ENCODE measurements at places on chromosomes 11 and 22.

- DNase-seq = no peak
These were observed 102.2 kb upstream of the FGF3 start for GRCh38 chr11:69921128-69922014.

- no peak for DNase-seq
These were observed 2.4 kb upstream of the LRP4 start for GRCh38 chr11:46920755-46921154.

- no peak for DNase-seq
These were observed at the start of gene ZNF280A for GRCh38 chr22:22520020-22520656. Gene ZNF280A, minus strand, starts transcription at chr22:22520270. Its CDS starts 4,640 bp downstream, at chr22:22515630.

GRCh38 chr11:61895046-61895717 lies 3.8 kb upstream of the FADS3 start:
- no peak for DNase-seq

DNA sequence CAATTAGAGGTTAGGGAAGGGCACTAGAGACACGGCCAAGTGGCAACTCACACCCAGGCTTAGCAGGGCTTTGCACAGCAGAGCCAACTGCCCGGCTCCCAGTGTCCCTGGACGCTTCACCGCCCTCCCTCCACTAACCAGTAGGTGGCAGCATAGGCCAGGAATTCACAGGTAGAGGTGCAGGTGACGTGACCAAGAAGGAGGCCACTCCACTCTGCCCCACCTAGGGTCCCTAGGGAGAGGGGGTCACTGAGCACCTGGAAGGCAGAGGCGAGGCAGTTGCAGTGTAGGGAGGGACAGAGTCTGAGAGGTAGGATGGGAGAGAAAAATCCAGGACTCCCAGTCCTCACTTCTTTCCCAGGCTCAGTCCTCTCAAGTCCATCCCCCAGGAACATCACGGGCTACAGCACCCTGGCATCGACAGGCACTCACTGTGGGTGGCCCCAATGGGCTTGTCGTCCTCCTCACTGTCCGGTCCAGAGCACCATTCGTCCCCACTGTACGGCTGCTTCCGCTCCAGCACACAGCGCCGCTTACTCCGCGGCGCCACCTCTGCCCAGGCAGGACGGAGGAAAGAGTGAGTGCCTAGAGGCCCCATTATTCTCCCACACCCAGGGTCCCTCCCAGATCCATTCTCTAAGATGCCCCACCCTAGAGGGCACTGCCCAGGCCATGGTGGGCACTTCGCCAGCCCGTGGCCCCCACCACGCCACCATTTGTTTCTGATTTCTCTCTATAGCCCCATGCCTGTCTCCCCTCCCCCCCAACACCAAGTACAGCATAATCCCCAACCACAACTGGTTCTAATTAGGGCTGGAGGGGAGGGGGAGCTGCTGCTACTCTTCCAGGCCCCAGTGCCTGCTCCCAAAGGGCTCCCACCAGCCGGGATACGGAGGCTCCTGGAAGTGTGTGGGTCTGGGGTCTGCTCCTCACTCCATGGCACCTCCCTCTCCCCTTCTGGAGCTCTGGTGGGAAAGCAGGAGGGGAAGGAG lies 18.4 kb downstream of the BCL9L start:
- peak; percentile 67 for DNase-seq

GRCh38 chr11:95829580-95830259 lies 39.4 kb downstream of the CEP57 start:
- no peak for DNase-seq

DNA sequence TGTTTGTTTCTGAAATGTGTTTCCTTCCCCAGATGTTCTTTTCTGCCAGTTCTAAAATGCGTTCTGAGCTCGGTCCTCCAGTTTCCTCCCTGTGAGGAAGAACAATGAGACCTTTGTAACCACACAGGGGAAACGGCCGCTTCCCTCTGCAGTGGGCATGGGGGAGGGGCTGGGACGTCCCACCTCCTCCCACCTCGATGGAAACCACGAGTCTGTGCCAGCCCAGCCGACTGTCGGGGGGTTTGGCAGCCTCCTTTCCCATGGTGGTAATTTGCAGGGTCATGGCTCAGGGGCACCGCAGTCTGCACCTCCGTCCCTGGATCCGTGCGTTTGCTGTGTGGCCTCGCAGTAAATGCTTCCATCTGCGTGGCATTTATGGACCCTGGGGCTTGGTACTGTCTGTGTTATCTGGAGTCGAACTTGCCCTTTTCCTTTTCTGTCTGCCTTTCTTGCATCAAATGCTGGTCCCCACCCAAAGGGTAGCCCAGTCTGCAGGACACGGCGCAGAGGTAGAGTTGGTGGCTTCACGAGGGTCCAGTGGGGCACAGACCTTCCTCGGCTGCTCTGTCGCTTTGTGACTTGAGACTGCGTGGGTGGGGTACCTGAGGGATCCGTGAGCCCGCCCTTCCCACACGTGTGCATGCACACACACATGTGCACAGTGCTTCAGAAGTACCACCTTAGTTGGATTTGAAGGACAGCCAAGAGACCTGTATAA lies 16.1 kb downstream of the LRP5 start:
- peak; percentile 48 for DNase-seq

- no peak for DNase-seq
These were observed 14.4 kb downstream of the PRSS23 start for GRCh38 chr11:86814775-86815174.

DNA sequence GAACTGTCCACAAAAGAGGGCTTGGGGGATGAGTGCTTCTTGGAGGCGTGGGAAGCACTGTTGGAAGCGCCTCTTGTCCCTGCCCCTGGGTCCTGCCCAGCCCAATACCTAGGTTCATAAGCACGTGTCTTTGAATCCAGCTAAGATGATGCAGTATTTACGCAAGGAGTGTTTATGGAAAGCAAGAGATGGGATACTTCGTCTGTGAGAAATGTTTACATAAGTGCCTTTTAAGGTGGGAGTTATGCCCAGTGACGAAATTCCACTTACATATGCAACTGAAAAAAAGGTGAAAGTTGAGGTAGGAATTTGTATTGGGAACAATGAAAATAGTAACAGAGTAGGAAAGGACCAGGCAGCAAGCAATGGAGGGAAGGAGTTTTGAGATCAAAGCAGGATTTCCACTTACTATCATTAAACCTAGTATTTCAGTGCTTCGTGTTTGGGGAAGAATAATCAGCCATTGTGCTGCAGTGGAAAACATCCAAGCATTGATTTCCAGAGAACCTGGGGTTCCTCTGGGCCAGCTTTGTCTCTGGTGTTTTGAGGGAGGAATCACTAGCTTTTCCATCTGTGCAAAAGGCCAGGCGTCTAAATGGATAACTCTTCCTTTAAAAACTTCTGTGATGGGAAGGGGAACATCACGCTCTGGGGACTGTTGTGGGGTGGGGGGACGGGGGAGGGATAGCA lies 115.3 kb upstream of the TTC12 start:
- DNase-seq = no peak

- no peak for DNase-seq
These were observed 1132.4 kb downstream of the BRD1 start for GRCh38 chr22:48695251-48695650.

DNA sequence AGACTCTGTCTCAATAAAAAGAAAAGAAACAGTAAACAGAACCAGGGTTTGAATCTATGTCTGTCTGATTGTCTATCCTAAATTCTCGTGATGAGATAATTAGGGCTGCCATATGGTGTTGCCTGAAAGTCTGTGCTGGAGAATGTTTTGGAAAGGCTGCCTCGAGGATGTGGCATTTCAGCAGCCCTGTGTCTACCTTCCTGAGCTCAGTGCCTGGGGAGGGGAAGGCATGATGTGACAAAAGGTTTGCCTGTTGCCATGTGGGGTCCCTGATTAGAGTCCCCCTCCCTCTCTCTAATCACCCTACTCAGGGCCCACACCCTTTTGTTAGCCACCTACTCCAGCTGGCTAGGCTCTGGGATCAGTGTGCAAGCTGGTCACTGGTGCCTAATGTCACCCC lies 15.2 kb downstream of the CD82 start:
- DNase-seq = no peak

DNA sequence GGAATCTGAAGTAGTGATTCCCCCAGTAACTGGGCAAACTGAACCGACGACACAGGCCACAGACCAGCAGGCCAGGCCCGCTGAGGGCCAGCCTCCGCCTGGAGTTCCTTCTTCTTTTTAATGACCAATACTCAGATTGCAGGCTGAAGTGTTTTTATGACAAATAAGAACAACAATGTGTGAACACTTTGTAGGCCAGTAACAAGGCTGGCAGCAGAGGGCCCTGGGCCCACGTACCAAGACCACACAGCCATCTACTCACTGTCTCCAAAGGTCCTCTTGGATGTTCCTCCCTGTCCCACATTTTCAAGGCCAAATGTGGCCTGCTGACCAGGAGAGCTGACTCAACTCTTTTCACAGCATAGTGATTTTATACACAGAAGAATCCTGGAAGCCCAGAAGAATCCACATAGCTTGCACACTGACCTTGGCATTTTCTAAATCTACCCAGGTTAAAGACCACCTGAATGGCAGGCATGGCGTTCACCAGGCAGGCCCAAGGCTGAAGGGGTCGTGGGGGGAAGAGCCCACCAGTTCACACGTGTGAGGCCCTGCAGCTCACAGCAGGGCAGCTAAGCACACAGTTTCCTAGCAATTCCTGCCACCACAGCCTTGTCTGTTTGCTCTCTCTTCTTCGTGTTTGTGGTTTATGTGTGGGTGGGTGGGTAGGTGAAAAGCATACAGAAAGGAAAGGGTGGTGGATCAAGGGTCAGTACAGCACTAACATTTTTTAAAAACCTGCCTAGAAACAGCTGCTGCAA lies 13.3 kb downstream of the SMCO4 start:
- DNase-seq = peak; percentile 26

- no peak for DNase-seq
These were observed at the start of gene MS4A3 for GRCh38 chr11:60056349-60056969. Gene MS4A3, plus strand, starts transcription at chr11:60056665. Its CDS starts 4,496 bp downstream, at chr11:60061161.

DNA sequence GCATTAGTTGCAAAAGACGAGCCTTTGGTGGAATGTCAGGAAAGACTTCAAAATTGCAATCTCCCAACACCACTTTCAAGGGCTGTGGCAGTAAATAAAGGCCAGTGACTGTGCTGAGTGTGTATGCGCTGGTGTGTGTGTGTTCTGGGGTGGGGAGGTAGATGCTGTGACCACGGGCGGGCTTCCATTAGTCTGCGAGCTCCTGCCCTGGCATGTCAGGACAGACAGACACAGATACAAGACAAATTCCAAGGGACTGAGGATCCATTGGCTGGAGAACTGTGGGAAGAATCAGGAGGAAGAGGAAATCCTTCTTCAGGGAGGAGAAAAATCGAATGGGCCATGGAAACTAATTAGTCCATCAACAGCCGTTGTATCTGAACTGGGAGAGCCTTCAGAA lies 83.6 kb downstream of the FEZ1 start:
- no peak for DNase-seq

- peak; percentile 33 for DNase-seq
These were observed 15.9 kb upstream of the GLYATL1 start for GRCh38 chr11:58923300-58923788.

DNA sequence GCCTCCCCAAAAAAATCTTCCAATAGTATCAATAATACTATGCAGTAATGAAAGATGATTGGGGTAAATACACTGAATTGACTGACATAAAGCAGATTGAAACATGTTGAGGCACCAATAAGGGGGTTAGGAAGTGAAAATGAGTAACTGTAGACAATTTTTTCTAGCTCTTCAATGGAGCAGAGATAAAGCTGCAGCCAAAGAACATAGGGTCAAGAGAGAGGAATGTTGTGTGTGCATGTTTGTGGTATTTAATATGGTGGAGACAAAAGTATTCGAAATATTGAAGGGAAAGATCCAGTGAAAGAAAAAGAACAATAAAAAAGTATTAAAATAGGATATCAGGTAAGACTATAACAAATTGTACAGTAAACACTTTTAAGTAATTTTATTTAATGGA lies 450.0 kb upstream of the CCDC179 start:
- no peak for DNase-seq

DNA sequence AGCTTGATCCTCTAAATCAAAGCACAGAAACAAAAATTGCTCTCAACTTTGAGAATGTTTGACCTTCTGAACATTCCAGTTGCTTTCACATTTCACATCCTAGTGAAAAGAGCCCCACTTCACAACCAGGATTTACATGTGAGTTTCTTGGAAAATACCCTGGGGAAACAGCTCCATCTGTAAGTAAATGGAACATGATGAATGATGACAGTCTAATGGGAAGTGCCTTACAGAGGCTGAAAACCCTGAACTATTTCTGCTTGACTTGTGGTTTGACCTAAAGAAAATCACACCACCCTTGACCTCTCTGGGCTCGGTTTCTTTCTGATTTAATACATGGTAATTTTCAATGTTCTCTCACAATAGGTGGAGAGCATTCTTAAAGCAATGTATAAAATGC lies 499.4 kb upstream of the API5 start:
- no peak for DNase-seq

DNA sequence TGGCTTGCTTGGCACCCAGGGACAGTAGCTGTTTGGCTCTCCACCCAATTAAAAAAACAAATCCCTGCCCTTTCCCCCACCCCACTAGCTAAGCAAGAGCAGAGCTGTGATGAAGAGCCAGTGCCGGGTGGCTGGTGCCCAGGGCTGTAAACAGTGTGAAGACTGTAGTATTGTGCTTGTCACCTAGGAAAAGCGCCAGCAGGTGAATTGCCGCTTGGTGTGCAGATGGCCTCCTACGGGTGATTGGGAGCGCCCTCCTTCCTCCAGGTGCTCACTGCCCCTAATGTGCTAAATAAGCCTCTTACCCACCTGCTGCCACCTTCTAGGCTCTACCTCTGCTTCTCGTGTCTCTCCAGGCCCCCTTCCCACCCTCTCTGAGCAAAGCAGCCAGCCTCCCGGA lies 18.4 kb upstream of the RAPSN start:
- DNase-seq = peak; percentile 95

GRCh38 chr11:36033082-36033751 lies 89.4 kb downstream of the LDLRAD3 start:
- no peak for DNase-seq

DNA sequence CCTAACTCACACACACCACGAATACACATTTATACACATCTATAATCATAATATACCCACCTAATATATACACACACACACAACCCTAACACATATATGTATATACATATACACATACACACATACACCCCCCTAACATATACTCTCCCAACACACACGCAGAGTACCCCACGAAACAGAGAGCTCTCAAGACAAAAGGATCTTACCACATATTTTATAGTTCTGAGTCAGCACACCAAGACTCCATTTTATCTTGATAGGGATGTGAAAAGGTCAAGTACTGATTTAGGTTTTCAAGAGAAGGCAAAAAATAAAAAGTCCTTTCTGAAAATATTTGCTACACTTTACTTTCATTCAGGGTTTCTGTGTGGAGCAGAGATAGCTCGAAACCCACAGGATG lies 1207.2 kb downstream of the LRRC4C start:
- DNase-seq = no peak

Measured in NCI-H1092 treated with DMSO at 0.1 percent for 48 hours (cell line).